ENCODE measurements at places on chromosomes 5 and 9.

DNA sequence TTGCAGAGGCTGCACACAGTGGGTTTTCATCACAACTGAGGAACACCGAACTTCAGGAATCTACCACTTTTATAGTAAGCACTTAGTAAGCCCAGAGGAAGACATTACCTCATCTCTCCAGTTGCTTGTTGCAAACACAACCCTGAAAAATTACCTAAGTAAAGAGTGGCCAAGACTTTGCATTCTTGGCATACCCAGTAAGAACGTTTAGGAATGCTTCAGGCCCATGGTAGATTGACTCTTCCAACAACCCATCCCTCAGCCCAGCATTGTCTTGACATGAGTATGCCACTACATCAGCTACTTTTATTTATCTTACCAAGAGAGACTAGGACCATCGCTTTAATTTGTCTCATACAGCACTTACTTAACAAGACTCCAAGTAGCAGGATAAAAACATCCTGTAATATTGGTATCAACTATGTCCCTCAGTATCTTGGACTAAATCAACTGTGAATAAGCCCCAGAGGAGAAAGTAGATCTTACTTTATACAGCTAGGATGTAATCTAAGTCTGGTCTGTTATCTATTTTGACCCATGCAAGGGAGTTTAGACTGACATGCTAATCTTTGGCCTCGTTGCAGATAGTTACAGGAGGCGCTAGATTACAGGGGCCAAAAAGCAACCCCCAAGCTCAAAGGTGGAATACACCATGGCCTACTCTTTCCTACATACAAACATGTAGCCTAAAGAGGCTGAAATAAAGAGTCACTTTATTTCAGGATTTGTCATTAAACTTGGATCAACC lies 114.9 kb downstream of the INVS start:
- no peak for DNase-seq

DNA sequence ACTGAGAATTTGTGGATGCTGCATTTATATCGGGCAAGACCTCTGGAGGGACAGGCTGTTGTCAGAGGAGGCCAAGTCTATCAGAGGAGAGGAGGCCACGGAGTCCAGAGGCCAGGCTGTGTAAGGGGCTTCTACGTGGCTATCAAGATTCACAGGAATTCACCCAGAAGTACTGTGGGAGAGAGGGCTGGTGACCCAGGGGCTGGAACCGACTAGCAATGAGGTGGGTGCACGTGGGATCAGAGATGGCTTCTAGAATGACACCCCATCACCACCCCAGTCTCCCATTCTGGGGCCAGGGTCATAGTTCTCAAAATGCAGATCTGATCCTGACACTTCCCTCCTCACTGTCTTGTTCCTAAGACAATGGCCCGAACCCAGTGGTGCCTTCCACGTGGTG lies 61.2 kb upstream of the PHYKPL start:
- DNase-seq: no peak

- no peak for DNase-seq
These were observed 109.0 kb downstream of the MLLT3 start for GRCh38 chr9:20513126-20513913.

DNA sequence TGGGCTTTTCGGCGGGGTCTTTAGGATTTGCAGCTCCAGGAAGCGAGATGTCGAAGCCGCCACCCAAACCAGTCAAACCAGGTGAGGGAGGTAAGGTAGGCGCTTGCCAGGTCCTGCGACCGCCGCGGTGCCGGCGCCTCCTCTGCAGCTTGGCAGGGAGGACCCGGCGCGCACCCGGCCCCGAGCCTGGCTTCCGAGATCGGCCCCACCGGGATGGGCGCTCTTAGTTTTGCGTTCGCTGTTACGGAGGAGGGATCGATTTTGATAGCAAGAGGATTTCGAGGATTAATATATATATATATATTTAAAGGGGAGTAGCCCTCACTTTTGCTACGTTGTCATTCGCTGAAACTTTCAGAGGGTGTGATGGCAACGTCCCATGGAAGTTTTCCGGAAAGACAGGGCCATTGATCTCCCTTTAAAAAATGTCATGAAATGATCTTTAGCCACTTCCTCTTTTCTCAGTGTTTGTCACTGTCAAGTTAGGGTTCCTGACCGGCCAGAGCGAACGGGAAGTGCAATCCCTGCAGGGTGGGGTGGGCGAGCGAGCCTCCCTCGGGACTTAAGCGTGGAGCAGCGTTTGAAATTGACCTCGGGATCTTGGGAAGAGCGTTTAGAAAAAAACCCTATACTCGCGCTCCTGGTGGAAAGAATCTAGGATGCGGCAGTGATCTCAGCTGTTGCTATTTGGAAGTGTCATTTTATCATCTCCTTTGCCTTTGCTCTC lies 495 bp downstream of the OSTF1 start:
- DNase-seq: peak; percentile 35

- peak; percentile 15 for DNase-seq
These were observed 102.3 kb downstream of the APBA1 start for GRCh38 chr9:69569738-69570451.

DNA sequence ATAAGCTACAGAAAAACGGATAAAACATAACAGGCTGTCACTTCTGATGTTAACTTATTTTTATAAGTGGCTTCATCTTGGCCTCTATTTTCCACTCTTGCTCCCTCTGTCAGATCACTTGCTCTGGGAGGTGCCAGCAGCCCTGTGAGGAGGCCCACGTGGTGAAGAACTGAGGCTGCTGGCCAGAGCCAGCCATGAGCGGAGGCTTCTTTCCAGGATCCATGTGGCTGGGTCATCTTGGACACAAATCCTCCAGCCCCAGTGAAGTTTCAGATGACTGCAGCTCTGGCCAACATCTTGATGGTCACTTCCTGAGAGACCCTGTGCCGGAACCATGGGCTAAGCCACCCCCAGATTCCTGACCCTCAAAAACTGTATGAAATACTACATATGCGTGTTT lies 7.5 kb upstream of the CMBL start:
- DNase-seq: no peak

GRCh38 chr5:83472213-83472507 lies 616 bp downstream of the VCAN start:
- DNase-seq: no peak

GRCh38 chr5:28575368-28575767 lies 1537.0 kb upstream of the CDH9 start:
- DNase-seq: no peak

- no peak for DNase-seq
These were observed 39.9 kb downstream of the CEP72 start for GRCh38 chr5:652023-652515.

DNA sequence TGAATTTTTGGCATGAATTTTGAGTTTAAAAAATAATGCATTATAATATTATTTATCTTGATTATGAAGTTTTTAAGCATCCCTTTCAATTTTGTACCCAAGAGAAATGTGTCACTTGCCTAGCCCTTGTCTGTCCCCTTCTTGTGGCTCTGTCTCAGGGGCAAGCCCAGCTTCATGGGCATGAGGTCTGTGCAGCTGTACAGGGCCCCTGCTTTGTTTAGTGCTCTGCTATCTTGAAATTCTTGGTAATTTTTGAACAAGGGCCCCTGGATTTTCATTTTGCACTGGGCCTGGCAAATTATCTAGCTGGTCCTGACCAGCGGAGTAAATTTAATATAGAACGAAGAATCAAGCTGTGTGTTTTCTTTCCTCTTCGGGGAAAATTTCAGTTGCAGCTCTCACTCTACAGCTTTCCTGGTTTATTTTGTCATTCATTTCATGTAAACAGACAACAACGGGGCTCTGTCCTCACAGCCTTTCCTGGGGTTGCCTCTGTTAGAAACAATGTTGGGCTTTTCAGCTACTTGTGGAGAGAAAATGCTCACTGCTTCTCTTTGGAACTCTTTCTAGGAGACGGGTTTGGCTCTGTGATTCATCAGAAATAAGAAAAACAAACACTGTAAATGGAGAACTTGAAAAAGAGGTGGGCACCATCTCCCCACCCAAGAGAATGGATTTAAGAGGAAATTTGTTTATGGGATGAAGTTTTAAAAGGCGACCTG lies 41.1 kb downstream of the LIX1 start:
- no peak for DNase-seq

DNA sequence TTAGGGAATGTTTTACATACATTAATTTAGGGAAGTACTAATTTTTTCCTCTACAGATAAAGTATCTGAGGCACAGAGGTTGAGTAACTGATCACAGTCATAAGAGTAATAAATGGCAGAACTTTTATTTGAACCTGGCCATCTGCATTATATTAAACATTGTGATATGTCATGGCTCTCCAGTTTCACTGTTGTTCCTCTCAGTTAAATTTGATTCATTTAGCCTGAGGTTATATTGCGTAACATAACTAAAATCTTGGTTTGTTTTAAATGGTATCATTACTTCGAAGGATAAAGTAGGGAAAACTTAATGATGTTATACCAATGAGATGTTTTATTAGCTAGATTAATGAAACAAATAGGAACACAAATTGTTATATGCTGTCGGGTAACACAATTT lies 284.4 kb downstream of the KDM4C start:
- DNase-seq: no peak

DNA sequence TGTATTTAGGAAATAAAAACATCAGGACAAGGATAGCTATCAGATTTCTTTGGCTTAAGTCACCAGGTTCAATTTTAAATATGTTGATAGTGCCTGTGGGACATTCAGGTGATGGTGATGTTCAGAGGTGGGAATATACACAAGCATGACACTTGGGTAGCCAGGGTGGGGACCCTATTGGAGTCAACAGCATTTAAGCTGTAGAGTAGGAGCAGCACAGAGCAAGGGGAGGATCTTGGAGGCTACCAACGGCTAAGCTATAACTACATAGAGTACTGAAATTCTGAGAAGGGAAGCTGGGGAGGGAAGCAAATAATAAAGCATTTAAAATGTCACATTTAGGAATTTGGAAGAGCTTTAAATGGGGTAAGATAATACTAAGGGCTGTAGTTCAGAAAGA lies 177.7 kb downstream of the CPLANE1 start:
- no peak for DNase-seq

GRCh38 chr5:79237740-79238560 lies 2.0 kb downstream of the JMY start:
- no peak for DNase-seq

GRCh38 chr5:111299067-111299481 lies 74.9 kb downstream of the CAMK4 start:
- DNase-seq: no peak

DNA sequence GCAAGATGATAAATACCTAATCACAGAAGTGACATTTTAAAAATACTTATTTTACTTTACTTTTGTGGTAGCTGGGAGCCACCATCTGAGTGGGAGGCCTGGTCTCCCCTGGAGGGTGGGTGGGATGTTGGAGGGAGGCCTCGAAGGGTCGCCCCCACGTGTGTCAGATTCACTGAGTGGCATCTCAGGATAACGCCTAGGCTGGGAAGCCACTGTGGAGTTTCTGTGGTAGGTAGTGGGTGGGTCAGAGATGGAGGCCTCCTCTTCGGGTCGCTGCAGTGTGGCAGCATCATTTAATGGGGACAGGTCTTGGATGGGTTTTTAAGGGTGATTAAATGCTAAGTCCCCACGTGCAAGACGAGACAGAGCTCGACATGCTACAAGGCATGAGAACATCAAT lies 1154.8 kb upstream of the CDH18 start:
- DNase-seq: no peak

DNA sequence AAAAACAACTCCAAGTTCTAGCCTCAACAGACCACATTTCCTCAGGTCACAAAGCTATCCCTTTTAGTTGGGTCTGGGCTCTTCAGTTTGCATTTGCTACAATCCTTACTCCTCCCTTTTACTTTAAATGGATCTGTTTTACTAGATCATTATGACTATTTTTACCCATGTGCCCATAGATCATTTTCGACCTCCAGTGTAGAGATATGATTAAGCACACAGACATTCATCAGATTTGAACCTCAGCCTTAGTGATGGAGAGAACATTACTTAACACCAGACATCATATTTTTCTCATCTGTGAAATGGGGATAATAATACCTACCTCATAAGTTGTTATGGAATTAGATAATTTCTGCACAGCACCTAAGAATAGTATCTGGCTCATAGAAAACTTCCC lies 141.9 kb downstream of the NPR3 start:
- no peak for DNase-seq

DNA sequence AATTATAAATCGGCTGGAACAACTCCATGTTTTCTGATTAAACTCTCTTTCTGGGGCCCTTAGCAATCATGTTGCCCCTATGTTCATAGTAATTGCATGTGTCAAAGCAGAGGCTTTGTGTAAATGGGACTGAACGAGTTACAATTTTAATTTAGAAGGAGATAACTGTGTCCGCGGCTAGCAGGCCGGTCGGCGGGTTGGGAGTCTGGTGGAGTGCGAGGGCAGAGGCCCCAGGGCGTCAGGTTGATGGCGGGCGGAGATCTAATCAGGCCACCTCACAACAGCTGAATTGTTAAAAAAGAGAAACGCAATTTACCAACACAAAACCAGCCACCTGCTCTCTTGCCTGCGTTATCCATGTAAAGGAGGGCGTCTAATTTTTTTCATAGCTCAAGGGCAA lies 134.9 kb upstream of the LPCAT1 start:
- DNase-seq: no peak

DNA sequence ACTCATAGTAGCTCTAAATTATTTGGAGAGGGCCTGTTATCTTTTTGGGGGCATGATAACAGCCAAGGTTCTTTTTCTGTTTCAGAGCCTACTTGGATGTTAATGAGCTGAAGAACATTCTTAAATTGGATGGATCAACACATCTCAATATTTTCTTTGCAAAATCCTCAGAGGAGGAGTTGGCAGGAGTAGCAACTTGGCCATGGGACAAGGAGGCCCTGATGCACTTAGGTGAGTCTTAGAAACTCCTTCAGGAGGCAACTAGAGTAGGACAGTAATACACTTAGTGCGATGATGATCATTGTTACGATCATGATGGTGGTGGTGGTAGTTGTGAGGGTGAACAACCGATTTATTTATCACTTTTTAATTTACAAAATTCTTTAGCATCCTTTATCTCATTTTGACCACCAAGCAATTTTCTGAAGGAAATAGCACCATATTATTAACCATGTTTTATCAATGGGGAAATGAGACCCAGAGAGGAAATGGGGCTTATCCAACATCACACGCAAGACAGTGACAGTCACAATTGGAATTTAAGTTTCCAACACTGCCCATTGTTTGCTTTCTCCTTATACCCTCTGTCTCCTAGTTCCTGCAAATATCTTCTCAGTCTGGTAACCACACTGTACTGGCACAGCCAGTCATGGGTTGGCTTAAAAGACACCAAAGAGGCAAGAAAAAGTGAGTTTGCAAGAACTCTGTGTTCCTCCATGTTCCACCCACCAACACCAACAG lies 54.0 kb downstream of the PAPPA start:
- DNase-seq: peak; percentile 10

GRCh38 chr9:135343837-135344522 lies 135.6 kb upstream of the PPP1R26 start:
- peak; percentile 87 for DNase-seq

DNA sequence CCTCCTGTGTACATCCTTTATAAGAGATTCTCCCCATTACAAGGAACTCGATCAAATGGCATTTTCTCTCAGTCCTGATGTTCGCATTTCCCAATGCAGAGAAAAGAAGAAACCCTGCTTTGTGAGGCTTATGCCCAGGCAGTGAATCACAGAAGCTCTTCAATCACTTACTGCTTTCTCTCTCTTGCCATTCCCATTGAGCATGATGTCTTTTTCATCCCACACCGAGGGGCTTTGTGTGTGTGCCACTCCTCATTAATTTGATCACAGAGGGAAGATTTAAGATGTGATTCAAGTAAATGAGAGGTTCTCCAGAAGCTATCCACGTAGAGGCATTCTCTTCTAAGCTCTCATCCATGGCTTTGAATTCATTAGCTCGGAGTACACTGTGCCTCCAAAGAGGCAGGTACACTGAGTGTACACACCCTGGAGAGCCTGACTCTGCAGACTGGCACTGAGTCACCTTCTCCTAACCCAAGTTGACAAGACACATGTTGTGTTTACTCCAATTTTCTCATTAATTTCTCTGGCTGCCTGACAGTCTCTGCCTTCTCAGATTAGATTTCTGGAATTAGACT lies 45.4 kb downstream of the MFAP3 start:
- no peak for DNase-seq
